ENCODE measurements at places on chromosomes 12 and 14.

GRCh38 chr12:106150555-106150954 is 11.8 kb upstream of the NUAK1 start:
- DNase-seq, result no peak

DNA sequence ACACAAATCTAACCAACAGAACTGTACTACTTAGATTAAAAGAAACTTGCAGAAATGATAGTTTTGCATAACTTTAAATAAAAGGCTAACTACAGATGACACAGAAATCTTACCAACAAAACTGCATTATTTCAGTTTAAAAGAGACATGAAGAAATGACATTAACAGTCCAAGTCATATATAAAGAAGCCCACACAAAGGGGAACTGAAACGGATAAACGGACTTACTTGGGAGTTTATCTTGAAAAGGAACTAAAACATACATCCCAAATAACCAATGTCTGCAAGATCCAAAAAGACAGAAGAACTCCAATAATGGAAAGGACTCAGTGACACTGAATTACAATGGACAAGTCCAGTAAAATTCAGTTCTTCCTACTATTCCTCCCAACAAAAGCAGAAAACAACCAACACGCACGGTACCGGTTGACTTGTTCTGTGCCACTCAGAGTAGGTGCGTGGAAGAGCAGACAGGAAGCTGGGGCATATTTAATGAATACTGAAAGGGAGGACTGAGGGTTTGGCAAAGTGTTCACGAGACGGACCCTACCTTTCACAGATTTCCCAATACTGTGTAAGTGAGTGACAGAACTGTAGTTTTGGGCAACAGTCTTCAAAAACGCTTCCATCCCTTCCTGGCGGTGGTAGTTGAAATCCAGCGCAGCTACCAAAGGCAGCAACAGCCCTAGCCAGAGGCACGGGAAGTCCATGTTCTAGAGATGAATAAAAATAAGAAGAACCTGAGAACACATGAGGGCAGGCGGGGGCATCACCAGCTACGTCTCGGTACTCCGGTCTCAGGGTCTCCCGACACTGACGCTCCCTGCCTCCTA is 627 bp downstream of the CPM start:
- peak; percentile 61 for DNase-seq

- no peak for DNase-seq
These were observed 18.3 kb upstream of the GXYLT1 start for GRCh38 chr12:42162965-42163364.

DNA sequence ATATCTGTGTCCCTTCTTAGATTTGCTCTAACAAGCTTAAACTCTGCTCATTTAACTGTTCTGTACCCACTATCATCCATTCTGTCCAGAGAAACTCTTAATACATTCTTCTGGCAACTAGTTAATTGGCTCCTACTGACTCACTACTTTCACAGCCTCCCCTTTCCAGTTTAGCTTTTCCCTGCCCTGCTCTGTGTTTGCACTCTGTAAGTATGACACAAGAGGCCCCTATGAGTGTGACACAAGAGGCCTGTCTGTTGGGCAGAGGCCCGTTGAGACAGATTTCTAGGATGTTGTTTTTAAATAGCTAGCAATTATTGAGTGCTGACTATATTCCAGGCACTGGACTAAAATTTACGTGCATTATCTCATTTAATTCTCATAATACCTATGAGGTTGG is 246.0 kb upstream of the DAAM1 start:
- no peak for DNase-seq

DNA sequence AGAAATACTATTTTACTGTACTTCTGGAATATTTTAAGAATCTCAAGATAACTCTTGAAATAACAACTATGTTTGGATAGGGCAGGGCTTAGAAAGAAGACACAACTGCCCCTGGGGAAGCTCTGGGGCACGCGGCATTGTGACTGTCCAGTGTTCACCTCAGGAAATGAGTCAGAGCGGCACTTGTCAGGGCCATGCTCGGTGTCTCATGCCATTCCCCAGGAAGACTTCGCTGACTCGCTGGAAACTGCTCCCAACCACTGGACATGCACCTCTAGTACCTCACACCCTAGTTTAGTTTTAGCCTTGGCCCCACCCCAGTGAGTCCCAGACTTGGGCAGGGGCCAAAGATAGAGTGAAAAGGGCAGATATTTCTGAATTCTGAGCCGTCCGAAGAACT is 192.0 kb downstream of the TTC7B start:
- no peak for DNase-seq

DNA sequence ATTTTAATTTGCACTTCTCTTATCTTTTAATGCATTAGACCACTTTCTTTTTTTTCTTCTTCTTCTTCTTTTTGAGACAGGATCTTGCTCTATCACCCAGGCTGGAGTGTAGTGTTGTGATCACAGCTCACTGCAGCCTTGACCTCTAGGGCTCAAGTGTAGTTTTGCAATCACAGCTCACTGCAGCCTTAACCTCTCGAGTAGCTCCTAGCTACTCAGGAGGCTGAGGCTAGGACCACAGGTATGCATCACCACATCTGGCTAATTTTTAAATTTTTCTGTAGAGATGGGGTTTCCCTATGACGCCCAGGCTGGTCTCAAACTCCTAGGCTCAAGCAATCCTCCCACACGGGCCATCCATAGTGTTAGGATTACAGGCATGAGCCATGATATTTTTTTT is 12.7 kb downstream of the TMED8 start:
- DNase-seq, result no peak

GRCh38 chr12:47223848-47224213 is 144.1 kb upstream of the AMIGO2 start:
- no peak for DNase-seq

DNA sequence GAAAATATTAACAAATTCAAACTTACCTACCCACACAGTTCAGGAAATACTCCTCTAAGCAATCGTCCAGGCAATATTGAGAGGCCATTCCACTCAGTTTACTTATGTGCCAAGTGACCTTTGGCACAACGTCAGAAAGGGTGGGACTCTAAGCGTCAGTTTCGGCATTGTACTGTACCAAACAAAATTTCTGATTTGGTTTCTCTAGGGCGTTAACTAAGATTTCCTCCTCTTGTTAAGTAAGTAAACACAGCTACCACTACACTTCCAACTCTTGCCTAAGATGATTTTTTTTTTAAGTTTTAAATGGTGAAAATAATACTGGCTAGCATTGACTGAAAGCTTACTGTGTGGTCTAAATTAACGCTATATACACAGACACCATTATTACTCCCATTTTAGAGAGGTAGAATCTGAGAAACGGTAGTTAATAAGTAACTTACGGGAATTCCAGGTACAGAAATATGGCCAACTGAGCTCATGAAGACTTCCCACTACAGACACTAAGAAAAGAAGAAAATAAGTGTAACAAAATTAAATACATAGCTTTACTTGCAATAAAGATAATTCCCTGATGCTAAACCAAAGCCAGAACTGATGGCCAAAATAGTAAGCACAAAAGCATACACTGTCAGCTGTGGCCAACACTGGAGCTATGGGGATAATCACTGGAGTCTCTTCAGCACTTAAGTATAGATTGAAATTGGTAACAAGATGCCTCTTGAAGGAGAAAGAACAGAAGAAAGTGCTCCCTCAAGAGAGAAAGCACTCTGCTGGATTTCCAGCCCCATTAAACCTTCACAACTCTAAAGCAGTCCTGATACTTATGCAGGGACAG is 76.1 kb downstream of the EPS8 start:
- DNase-seq, result no peak

- DNase-seq, result no peak
These were observed 17.4 kb downstream of the TMED10 start for GRCh38 chr14:75158843-75159614.

GRCh38 chr14:89447182-89447944 is 30.3 kb upstream of the FOXN3 start:
- DNase-seq, result no peak

DNA sequence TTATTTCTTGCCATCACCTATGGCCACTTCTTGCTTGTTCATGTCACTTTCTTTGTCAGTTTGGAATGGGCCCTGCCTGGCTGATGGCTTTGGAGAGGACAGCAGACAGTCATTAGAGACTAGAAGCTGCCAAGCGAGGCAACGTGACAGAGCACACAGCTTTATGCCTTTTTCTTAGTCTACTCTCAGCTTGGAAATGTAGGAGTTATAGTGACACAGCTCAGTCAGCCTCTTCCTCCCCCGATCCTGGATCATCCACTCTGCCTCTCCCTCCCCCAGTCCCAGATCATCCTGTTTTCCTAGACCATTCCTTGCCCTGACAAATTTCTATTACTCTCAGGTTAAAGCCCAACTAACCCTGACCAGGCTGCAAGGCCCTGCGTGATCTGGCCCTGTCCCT is 26.6 kb downstream of the ETV6 start:
- DNase-seq, result no peak

GRCh38 chr12:81206429-81206828 is 128.6 kb downstream of the ACSS3 start:
- no peak for DNase-seq

DNA sequence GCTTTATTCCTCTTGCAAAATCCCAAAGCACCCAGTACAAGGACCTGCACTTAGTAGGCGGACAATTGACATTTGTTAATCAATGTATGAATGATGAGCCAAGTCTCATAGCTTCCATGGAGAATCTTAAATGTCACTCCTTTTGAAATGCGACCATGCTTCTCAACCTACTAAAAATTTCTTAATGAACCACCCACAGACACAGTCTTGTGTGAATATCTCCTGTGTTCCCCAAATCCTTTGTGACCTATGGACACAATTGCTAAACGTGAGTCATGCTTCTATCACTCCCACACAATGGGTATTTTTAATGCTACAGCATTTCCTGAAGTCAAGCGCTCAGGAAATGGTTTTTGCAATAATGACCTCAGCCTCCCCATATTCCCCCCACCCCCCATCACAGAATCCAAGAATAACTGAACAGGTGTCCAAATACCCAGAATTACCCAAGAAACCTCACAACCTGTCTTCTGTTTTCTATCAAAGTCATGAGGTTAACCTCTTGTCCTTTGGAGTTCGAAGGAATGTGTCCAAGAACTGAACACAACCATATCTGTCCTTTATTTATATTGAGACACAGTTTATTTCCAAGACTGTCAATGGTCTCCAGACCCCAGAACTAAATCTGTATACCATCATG is 163.6 kb upstream of the PLEKHG7 start:
- no peak for DNase-seq

GRCh38 chr14:96693987-96694386 is 103.2 kb upstream of the VRK1 start:
- peak; percentile 46 for DNase-seq

- peak; percentile 55 for DNase-seq
These were observed 17.4 kb upstream of the SALL2 start for GRCh38 chr14:21543521-21543960.

DNA sequence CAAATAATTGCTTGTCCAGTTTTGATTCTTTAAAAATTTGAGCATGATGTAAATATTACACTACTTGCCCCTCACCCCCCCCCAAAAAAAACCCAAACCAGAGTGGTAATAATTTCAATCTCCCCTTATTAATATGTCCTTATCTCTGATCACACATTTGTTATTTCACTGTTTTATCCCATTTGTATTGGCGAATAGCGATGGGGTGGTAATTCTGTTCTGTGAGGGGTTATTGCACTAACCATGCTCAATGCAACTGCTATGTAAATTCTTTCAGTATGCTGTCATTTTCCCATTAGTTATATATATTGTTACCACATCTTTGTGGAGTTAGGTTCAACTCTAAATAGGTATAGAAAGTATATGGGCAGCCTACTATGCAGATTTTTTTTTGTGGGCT is 1.1 kb downstream of the RIMKLB start:
- DNase-seq, result no peak

GRCh38 chr12:131287938-131288764 is 334.4 kb downstream of the ADGRD1 start:
- no peak for DNase-seq

GRCh38 chr14:99177046-99177655 is 94.8 kb downstream of the BCL11B start:
- DNase-seq, result no peak

DNA sequence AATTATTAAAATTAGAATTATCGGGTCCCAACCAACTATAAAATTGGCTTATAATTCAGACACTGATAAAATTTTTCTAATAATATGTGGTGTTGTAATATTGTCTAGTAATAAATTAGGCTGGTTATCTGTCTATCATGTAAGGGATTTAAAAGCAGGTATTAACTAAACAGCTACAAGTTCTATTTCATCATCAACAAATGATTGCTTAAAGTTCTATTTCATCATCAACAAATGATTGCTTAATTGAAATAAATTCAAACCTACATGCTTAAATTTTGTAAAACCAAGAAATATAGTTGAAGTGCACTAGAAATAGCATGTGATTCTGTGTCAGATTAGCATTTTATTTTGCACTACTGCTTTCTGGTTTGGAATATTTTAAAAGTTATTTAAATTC is 34.1 kb downstream of the SLCO1A2 start:
- no peak for DNase-seq

GRCh38 chr14:91303091-91303923 is 58.8 kb upstream of the GPR68 start:
- DNase-seq, result peak; percentile 95

- no peak for DNase-seq
These were observed 76.0 kb downstream of the C12orf75 start for GRCh38 chr12:105406497-105406896.

GRCh38 chr12:46439793-46440511 is 67.4 kb upstream of the SLC38A2 start:
- DNase-seq, result no peak

GRCh38 chr12:89504560-89505346 is 19.8 kb downstream of the GALNT4 start:
- no peak for DNase-seq

DNA sequence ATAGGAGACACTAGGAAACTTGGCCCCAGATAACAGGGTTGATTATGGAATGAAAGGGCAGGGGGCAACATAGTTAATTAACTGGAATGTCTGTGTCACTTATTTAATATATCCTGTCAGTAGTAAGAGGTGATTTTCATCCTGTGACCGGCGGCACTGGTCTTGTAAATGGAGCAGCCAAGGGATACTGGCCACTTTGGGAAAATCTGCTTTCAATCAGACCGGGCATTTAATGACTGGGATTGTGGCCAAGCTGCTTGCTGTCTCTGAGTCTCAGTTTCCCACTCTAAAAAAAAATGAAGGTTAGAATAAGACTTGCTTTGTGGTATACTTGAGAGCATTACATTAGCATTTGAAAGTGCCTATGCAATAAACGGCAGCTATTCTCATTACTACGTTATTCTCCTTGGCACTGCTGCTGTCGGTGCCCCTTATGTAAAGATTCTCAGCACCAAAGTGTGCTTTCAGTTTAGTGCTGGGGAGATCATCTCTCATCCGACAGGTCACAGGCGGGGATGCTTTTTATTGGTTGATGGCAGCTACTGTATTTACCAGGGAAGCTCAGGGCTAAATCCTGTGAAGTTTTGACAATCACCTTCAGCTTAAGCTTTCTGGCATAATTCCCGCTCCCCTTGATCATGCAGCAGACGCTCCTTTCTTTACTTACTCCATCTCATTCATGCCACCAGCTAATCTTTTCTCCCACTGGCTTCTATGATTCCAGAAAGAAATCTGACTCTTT is 162.1 kb downstream of the ESRRB start:
- no peak for DNase-seq

GRCh38 chr12:12673296-12673695 is 22.7 kb downstream of the GPR19 start:
- DNase-seq, result no peak

GRCh38 chr12:96811083-96811482 is 96.0 kb upstream of the NEDD1 start:
- DNase-seq, result no peak

GRCh38 chr12:15842108-15842507 is 40.1 kb upstream of the STRAP start:
- DNase-seq, result no peak

- DNase-seq, result no peak
These were observed 47.7 kb upstream of the MAP3K9 start for GRCh38 chr14:70856851-70857495.
